ENCODE measurements at places on chromosomes 1 and 21.

- DNase-seq: no peak
Observed at GRCh38 chr21:42807938-42808613, 71.3 kb downstream of the WDR4 start.

- DNase-seq: no peak
Observed at GRCh38 chr1:102875756-102876155, 232.6 kb downstream of the COL11A1 start.

DNA sequence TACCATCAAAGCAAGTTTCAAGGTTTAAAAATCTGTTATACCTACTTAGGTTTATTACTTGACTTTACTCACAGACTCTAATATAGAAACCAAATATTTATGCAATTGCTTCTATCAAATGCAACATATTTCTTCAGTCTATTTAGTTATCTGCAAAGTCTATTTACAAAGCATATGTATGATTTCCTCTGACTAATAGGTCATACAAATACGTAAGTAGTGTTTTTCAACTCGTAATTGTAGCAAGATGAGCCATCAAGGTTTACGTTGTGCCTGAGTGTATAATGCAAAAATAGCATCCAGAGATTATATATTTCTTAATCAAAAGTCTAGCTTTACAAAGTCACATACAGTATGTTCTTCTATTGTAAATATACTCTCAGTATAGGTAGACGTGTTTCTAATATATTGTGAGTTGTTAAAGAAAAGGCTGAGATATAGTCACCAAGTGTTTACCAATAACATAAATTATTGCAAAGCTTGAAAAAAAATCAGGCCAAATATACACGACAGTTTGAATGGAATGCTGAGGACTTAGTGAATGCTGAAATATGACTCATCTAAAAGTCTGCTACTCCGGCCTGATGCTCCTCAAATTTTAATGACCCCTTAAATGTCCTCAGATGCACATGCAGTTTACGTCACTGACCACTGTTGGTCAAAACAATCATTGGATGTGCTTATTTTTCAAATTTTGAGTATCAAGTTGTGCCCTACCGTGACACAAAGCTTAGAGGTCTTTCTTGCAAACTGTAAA, 48.4 kb downstream of the ADAMTS5 start:
- DNase-seq: no peak

- no peak for DNase-seq
Observed at GRCh38 chr1:155261493-155261851, 688 bp downstream of the SCAMP3 start.

- no peak for DNase-seq
Observed at GRCh38 chr1:10319750-10320149, 79.1 kb upstream of the PGD start.
